IPS DF 19.7 (cell line): ENCODE measurements at places on chromosomes 4 and X.

DNA sequence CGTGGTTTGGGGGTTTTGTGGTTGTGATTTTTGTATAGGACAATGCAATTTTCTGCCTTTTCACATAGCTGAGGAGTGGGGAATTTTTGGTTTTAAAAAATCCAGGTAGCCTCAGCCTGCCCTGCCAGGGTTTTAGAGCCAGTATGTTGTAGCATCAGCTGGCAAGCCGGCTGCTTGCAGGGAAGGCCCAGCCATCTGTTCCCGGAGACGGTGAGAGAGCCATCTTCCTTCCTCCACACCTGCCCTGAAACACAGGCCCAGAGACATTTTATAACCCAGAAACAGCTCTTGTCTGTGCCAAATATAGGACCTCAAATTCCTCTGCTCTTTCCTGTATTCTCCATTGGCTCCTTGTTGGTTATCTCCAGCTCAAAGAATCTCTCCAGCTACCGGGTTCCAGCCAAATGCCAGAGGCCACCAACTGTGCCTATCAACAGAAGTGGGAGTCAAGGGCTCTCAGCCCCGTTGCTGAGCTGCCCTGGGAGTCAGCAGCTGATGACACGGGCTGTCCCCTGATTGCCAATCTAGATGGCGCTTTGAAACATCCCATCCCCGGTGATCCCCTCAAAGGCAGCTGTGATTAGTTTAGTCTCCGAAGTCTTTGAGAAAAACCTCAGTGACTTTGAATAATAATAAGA lies 595.2 kb downstream of the MID1IP1 start:
- no peak for DNase-seq

DNA sequence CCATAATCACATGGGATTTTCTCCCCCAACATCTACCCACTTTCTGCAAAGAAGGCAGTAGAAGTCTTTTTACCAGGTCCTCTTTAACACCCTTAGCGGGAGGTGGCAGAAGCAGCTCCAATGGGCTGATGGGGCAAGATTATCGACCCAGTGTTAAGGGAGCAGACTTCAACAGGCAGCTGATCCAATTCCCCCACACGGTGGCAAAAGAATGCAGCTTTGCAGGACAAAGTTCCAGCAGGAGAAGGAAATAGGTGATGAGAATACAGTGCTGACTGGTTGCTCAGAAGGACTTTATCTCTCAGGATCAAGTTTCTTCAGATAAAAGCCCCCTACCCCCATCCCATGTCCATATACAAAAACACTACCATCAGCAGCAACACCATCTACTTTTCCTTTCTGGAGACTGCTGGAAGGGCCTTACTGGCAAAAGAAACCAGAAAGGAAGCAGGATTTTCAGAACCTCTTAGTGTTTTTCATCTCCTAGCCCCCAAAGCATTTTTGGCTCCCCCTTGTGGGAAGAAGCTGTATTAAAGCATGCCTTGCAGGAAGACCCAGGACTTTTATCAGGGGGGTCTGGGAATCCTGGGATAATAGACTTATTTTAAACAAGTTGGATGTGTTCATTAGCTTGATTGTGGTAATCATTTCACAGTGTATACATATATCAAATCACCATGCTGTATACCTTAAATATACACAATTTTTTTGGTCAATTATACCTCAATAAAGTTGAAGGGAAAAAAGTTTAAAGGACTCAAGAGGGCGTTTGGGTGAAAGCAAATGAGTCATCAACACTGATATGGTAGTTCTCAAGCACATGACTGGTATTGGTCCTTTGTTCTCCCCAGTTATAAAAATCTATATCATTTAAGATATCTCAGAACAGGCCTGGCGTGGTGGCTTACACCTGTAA lies 146.4 kb downstream of the GPC3 start:
- peak; percentile 12 for DNase-seq

DNA sequence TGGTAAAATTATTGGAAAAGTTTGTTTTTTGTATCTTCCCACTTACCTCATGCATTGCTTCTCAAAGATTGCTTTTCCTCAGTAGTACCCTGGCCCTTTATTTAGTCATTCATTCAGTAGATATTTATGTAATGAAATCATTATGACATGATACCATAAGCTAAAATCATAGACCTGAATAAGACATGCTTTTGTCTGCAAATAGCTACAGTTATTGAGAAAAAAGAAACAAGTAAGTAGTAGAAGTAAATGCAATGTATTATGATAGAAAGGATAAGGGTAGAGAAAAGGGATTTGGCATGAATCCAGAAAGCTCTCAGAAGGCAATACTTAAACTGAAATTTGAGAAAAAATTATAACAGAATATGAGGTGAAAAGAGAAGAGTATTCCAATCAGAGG lies 352.5 kb downstream of the GPM6A start:
- DNase-seq: no peak

DNA sequence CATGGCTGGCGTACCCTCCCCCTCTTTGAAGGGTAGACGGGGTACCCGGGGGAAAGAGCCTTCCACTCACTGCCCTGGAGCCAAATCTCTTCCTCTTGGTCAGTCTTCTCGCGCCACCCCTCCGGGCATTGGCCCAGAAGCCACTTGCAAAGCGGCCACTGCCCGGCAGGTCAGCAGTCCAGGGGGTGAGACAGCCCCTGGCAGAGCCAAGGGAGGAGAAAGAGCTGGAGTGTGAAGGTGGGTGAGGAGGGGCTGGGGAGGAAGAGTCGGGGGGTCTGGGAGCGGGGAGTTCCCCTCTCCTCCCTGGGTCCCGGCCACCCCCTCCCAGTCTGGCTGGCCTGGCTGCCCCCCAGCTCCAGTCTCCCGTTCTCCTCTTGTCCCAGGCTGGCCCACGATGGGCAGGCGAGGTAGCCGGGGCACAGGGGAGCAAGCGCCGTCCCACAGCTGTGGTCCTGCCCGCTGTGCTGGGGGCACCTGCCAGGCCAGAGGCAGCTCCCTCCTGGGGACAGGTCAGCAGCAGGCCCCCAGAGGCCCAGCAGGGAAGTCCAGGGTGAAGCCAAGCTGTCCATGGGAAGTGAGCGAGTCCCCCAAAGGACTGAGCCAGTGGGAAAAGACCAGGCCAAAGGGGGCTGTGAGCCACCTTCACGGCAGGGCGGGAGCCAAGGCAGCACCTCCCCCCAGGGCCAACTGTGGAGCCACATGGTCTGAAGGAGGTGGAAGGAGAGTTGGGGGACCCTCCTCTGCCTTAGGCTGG lies 21.6 kb upstream of the DUSP9 start:
- DNase-seq: no peak

DNA sequence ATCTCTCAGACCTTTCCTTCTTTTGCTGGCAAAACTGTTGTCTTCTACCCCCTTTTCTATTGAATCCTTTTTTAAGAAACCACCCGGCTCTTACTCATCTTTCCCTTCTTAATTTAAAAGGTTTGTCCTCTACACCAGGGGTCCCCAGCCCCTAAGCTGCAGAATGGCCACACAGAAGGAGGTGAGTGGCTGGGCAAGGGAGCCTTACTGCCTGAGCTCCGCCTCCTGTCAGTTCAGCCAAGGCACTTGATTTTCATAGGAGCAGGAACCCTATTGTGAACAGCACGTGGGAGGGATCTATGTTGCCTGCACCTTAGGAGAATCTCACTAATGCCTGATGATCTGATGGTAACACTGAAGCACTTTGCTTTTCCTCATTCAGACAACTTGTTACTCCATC lies 726.3 kb upstream of the INTU start:
- peak; percentile 30 for DNase-seq

- no peak for DNase-seq
Measured at GRCh38 chr4:98055800-98056501, 87.3 kb downstream of the STPG2 start.

- DNase-seq: peak; percentile 75
Measured at GRCh38 chr4:156999175-156999517, 27.5 kb upstream of the PDGFC start.

DNA sequence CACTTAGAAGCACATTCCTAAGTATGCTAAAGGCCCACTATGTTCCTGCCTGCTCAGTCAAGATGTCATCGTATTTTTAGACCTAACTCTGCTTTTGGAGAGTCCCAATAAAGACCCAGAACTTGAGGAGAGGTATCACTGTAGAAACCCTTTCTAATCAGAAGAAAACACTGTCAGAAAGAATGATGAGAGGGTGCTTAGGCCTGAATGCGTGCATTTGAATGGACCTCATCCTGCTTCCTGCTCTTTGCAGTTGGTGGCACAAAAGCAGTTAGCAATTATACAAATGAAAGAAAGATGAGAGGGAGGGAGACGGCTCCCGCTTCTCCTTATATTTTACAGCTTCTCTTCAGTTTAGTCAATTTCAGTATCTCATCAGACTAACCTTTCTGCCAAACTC lies 987.2 kb downstream of the CCSER1 start:
- DNase-seq: peak; percentile 45

GRCh38 chr4:108342325-108342970 lies 173.7 kb upstream of the LEF1 start:
- no peak for DNase-seq

DNA sequence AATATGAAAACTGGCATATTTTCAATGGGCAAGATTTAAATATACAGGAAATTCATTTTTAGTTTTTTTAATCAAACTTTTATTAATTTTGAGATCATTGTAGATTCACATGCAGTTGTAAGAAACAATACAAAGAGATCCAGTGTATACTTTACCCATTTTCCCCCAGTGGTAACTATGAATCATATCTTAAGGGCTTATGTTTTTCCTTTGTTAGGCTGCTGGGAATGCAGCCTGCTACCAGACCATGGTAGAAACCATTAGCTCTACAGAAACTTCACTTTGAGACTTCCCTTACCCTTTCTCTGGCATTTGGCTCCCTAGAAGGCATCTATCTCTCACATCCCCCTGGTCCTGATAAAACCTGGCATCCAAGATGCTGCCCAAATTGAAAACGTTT lies 147.6 kb upstream of the EOLA2 start:
- no peak for DNase-seq

- DNase-seq: no peak
Measured at GRCh38 chr4:40194602-40195161, 2.1 kb upstream of the RHOH start.

DNA sequence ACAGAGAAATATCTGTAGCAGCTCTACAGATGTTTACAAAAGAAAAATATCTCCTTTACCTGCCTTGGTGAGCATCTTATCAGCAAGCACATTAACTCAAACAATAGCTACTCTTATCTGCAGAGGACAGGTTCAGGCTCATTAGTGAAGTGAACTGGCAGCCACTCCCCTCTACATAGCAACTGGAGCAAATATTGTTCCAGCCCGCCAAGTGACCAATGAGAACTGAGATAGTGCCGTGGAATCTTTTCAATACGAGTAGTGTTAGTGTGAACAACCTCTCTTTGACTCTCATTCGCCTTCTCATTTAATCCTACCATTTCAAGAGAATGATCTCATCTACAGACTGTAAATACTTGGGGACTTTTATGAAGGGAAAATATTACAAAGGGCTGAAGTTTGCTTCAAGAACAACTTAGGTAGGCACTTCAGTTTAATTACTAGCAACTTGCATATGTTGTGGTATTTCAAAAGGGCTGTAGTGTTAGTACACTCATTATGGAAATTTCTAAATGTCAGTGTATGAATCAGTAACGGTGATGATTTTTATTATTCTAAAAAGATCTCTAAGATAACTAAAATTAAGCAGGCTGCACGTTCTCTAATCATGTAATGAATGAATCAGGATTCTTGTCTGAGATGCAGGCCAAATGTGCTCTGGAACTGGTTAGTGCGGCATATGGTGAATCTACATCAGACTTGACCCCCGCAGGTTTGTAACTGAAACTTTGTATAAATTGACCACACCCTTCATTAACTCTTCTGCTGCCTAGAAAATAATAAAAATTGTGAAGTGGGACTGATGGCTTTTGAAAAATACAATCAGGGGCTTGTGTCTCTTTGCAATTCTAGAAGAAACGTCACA lies 72.4 kb downstream of the PALLD start:
- DNase-seq: no peak

GRCh38 chrX:17591741-17592110 lies 145.6 kb upstream of the SCML1 start:
- DNase-seq: no peak

DNA sequence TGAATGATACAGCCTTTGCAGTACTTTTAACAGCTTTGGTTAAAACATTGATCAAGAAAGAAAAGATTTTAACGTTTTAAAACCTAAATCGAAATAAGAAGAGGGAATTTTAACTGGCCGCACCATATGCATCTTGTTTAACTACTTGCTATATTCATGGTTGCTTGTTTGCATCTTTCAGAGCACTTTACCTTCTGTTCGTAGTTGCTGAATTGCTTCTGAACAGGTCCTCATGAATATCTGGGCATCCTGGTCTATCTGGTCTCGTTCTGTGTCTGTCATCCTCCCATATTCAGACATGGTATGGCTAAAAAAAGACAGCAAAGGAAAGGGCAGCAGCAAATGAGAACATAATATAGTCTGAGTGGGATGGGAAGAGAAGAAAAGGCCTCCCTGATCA lies 72.3 kb downstream of the NSG1 start:
- no peak for DNase-seq

DNA sequence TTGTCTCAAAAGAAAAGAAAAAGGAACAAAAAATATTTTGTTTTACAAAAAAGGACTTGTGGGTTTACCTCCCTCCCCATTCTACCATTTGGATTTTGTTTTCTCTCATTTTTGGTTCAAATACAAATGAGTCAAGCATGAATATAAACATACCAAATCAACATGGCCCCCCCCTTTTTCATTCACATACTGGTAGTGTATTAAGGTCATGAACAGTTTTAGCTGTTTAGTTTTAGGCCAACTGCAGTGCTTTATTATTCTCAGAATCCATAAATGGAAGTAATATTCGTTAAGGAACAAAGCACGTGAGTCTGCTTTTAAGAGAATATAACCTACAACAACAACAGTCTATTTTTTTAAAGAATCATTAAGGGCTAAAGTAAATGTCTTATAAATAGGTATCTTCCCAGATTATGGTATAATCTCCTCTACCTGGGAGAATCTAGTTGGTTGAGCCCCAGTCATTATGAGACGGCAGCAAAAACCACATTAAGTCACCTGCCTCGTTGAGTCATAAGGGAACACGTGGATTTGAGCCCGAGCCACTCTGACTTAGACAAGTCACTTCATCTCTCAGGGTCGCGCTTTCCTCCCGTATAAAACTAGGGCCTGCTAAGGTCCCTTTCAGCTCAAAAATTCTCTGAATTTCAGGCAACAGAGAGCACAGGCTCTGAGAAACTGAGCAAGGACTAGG lies 26.7 kb downstream of the BCLAF3 start:
- DNase-seq: no peak

- no peak for DNase-seq
Measured at GRCh38 chr4:100177126-100177525, 13.1 kb downstream of the DDIT4L start.

GRCh38 chr4:72325215-72325614 lies 243.8 kb downstream of the ADAMTS3 start:
- no peak for DNase-seq
